ENCODE measurements at places on chromosomes 11 and 22. TPM values are rescaled to one million over a fixed set of nuclear protein-coding genes. Genes with fewer than 3 reads are reported as not detected.

DNA sequence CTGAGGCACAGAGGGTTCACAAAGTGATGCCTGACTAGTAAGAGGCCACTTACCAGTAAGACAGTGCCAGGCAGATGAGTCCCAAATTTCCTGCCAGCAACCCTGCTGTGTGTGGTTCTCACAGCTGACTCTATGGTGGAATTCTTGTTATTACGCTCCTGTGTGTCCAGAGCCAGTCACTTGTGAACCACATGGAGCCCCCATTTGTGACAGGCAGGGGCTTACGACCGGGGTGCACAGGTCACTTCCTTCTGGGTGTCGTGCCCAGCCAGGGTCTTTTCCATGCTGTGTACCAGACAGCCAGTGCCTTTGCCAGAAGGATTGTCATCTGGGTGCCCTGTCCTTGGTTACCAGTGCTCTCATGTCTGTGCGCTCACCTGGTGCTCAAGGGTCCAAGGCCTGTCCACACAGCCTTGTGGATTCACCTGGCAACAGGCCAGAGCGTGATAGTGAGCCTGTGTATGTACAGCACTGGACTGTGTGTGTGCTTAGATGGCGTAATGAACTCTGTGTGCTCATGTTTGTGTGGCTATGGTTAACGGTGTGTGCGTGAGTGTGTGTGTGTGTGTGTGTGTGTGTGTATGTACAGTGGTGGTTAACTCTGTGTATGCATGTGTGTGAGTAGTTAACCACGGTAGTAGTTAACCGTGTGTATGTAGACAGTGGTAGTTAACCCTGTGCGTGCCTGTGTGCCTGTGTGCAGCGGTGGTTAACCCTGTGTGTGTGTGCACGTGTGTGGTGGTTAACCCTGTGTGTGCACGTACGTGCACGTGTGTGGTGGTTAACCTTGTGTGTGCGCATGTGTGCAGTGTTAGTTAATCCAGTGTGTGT, 18.6 kb downstream of the GRAMD4 start:
- no peak for DNase-seq

GRCh38 chr11:103322821-103323220, 213.6 kb downstream of the DYNC2H1 start:
- no peak for DNase-seq

- DNase-seq: no peak
Measured at GRCh38 chr11:60971520-60971919, at the start of gene CD6. CD6 (plus strand) TSS chr11:60971680; CDS start chr11:60971866, 186 bp downstream.

GRCh38 chr11:67279589-67280340, 9.3 kb upstream of the ANKRD13D start:
- DNase-seq: no peak

- DNase-seq: no peak
Measured at GRCh38 chr11:73977856-73978519, 4.7 kb downstream of the UCP2 start.

GRCh38 chr11:114132944-114133394, 73.5 kb downstream of the ZBTB16 start:
- DNase-seq: peak; percentile 76

GTF2H1 gene
- 56.2 TPM for total RNA-seq

FAM76B gene
- total RNA-seq: 34.2 TPM

GGT5 gene
- total RNA-seq: not detected

OVOL1 gene
- total RNA-seq: not detected

Measured in A673 (cell line).